ENCODE measurements at places on chromosomes 3 and 15.

- DNase-seq = no peak
These were observed 11.1 kb downstream of the FAH start for GRCh38 chr15:80163897-80164296.

- no peak for DNase-seq
These were observed 105.1 kb downstream of the ZMAT3 start for GRCh38 chr3:178966299-178967176.

- DNase-seq = no peak
These were observed 20.2 kb downstream of the RYR3 start for GRCh38 chr15:33330931-33331330.

DNA sequence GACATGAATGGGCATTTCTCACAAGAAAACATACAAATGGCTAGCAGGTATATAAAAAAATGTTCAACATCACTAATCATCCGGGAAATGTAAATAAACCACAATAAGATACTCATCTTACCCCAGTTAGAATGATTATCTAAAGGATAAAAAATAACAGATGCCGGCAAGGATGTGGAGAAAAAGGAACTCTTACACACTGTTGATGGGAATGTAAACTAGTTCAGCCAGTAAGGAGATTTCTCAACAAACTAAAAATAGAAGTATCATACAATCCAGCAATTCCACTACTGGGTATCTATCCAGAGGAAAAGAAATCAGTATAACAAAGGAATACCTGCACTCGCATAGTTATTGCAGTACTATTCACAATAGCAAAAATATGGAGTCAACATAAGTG lies 124.2 kb downstream of the SATB1 start:
- no peak for DNase-seq

Data from GM12892 (cell line).